ENCODE measurements at places on chromosomes 3 and 15.

- DNase-seq = no peak
These were observed 131.0 kb downstream of the RPLP1 start for GRCh38 chr15:69583626-69584025.

GRCh38 chr3:159978353-159978752, 10.3 kb upstream of the IL12A start:
- no peak for DNase-seq

DNA sequence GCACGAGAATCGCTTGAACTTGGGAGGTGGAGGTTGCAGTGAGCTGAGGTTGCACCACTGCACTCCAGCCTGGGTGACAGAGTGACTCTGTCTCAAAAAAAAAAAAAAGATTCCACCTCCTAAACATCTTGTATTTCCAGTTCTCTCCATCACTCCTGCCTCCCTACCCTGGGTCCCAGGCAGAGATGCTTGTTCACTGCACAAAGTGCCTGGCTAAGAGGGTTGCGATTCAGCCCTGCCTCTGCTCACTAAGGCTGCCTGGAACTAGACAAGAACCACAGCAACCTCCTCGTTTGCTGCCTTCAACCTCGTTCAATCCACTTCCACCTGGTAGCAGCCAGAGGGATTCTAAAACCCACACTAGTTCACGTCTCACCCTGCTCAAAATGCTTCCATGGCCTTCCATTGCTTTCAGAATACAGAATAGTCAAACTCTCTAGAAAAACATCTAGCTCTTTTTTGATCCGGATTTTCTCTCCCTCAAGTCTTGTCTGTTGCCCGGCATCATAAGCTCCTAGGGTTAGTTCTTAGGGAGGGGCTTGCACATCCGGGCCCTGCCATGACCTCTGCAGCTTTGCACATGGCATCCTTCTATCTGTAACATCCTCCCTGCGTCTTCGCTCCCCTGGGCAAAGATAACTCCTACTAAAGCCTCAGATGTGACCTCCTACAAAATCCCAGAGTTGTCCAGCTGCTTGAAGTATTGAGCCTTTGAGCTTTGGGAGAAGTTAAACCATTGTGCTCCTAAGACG, 1.0 kb upstream of the MCM2 start:
- DNase-seq = no peak

GRCh38 chr3:169146866-169147237, 516.7 kb downstream of the MECOM start:
- DNase-seq = no peak

DNA sequence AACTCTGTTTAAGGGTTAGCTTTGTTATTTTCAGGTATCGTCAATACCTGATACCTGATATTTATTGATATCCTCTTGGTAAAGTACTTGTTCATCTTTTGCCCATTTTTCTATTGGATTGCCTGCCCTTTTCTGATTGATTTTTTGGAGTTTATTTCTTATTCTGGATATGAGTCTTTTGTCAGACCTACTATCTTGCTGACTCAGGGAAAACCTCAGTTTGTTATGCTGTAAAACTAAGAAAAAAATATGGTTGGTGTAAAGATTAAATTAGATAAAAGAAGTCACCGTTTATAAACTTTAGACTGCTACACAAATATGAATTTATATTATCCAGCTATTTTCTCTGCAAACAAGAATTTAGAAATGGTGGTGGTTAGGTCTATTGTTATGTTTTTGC, 65.9 kb downstream of the CHRNA7 start:
- no peak for DNase-seq

DNA sequence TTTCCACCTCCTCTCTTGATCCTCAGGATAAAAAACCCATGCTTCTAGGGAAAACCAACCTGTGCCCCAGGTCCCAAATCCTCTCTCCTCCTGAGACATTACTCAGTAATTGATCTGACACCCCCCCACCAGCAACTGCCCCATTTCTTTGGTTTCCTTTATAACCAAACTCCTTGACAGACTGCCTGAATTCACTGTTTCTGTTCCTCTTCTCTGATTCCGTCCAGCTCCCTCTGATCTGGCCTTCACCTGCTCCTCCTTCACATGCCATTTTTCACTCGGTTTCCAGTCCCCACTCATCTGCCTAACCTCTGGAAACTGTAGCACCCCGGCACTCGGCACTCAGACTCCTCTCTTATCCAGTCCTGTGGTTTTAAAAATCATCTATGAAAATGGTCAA, 2.1 kb downstream of the CCDC51 start:
- DNase-seq = no peak

- no peak for DNase-seq
These were observed 560 bp upstream of the TTLL13 start for GRCh38 chr15:90248789-90249202.

DNA sequence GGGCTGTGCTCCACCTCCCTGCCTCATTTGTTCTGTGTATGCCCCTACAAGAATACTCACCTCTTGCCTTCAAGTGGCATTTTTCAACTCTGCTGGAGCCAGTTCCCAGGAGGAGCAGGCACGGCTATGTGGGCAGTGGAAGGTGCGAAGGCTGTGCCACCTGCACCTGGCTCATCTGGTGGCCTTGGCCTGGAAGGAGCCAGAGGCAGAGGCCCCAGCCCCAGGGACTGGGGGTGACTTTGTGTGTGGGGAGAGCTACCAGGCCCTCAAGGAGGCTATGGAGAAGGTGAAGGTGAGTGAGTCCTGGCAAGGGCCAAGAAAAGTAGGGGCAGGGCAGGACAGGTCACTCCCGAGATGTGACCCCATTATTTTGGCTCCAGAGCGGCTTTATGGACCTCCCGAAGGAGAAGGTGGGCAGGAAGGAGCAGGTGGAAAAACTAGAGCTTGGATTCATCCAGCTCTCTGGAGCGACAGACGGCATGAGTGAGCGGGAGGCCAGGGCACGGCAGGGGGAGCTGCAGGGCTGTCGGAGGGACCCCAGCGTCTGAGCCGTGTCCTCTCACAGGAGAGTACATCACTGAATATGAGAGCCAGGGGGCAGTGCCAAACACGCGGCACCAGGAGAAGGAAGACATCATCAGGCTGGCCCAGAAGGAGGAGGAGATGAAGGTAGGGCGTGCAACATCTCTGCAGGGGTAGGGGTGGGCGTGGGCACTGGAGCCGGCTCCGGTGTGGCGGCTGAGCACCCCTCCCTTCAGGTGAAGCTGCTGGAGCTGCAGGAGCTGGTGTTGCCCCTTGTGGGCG, 57.3 kb upstream of the UBE2Q2 start:
- no peak for DNase-seq

- no peak for DNase-seq
These were observed 197.2 kb upstream of the CTNNB1 start for GRCh38 chr3:41002104-41002503.

GRCh38 chr3:188468662-188469061, 314.7 kb downstream of the LPP start:
- DNase-seq = no peak

- DNase-seq = no peak
These were observed 1031.7 kb downstream of the MCTP2 start for GRCh38 chr15:95262866-95263564.

GRCh38 chr3:20078194-20078714, 38.0 kb downstream of the KAT2B start:
- no peak for DNase-seq

GRCh38 chr3:191391861-191392808, 61.8 kb upstream of the UTS2B start:
- DNase-seq = no peak

GRCh38 chr15:93028111-93028631, 60.8 kb downstream of the RGMA start:
- peak; percentile 16 for DNase-seq

DNA sequence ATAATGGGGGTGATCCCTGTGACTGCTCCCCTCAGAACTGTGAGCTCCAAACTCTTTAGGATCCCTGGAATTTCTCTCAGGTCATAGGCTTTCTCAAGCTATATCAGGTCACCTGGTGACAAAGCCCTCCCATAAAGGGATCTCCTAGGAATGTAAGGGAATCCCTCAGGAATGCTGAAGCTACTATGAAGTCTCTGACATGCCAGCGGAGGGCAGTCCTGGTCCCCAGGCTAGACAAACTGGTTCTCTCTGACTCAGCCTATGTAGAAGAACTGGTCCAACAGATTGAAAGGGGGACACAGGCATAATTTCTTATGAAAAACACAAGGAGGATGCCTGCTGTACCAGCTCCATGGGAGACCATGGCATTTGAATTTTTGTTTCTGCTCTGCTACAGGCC, 6.7 kb downstream of the LPCAT4 start:
- DNase-seq = peak; percentile 22

GRCh38 chr15:75167588-75168350, 33.9 kb upstream of the C15orf39 start:
- no peak for DNase-seq

- DNase-seq = no peak
These were observed 51.9 kb downstream of the CA12 start for GRCh38 chr15:63329567-63330350.

- DNase-seq = no peak
These were observed 19.6 kb upstream of the GPR156 start for GRCh38 chr3:120304616-120305015.

DNA sequence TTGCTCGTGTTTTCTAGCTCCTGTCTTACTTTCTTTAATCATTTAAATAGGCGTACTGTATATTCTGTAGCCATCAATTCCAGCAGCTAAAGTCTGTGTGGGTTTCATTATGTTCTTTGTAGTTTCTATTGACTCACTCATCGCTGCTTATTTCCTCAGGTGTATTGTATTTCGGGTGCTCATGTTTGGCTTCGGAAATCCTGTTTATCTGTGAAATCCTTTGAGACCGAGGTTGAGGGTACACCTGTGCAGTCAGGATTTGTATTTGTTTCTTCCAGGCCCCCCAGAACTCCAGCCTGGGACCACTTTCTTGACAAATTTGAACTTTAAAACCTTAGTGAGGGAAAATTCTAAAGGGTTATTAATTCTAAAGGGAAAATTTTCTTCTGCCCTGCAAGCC, 2.0 kb upstream of the PAK2 start:
- DNase-seq = no peak

DNA sequence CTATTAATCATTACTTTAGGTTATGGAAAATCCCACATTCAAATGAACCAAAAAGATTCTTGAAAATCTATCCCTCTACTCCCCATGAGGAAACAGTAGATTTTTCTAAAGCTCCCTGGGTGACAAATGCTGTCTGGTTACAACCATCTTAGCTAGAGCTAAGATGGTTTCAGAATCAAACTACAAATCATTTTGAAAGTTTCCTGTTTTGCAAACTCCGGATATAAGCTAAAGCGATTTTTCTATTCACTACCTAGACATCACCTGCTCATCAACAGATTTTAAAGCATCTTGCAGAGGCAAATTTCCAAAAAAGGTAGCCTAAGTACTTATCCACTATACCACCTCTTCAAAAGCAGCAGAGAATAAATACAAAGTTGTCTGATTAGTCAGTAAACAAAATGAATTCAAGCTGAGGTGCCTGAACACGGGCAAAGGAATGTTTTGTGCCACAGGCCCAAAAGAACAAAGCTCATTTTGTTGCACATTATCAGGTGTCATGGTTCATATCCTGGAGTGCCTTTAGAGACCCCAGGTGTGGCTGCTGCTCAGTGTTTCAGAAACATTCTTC, 204.9 kb downstream of the TNIK start:
- DNase-seq = no peak

DNA sequence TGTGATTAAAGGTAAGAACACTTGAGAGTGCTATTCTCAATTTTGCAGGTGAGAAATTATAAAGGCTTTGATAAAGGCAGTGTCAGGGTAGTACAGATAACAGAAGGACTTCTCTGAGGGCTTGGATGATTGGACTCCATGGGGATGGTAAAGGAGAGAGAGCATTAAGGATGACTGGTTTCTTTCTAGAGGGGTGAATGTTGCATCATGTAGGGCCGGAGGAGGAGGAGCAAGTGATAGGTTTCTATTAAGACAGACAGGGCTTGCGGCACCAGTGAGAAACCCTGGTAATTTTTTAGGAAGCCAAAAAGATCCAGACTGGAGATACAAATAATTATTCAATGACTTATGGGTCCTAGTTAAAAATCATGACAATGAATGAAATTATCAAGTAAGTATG, 230.7 kb upstream of the MME start:
- no peak for DNase-seq

DNA sequence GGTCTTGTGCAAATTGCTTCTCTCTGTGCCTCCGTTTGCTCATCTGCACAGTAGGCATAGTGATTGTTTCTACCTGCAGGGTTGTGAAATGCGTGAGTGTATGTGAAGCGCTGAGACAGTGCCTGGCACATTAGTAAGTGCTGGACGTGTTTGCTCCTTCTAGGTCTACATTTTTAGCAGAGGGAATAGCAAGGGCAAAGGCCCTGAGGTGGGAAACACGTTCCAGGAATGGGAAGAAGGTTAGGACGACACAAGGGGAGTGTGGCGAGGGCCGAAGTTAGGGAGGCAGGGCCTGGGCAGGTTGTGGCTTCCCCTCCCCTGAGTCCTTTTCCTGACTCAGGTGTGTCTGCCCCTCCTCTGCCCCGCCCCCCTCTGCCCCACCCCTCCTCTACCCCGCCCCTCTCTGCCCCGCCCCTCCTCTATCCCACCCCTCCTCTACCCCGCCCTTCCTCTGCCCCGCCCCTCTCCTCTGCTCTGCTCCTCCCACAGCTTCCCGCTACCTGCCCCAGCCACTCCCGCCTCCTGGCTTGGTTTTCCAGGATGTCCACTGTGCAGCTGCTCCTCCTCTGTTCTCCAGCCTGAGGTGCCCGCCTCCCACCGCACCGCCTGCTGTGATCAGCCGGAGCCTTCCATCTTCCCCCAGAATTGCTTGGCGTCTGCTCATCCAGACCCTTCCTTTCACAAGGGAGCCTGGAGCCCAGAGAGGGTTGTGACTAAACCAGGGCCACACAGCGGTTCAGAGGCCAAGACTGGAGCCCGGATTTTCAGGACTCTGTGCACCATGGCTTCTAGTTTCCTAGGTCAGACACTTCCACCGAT, 31.1 kb upstream of the SMAD6 start:
- no peak for DNase-seq

- DNase-seq = no peak
These were observed 84.4 kb upstream of the HES1 start for GRCh38 chr3:194051366-194052149.

DNA sequence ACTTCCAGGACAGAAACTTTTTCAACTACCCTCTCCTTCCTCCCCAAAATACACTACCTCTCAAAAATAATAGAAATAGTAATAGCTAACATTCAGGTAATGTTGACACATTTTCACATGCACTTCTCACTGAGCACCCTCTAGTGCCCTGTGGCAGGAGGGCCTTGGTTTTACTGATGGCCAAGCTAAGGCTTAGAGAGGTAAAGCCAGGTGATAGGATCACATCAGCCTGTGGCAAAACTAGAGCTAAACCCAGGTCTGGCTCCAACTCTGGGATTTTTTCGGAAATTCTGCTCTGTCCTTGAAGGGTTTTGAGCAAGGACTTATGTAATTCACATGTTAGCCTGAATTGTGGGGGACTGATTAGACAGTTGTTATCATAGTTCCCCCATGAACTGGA, 922 bp upstream of the TAMM41 start:
- DNase-seq = no peak

DNA sequence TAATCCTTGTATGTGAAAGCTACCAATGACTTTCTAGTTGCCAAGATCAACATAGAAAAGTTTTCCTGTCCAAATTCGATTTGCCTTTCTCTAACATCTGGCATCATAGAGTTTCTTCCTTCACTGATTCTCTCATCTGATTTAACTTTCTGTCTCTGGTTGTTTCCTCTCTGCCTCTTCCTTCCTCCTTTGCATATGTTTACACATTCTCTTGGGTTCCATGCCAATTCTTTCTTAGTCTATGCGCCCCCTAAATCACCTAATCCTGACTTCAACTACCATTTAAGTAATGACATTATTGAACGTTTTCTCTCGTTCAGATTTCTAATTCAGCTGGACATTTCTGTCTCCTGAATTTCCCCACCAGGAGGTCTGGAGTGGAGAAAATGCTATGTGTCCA, 561.9 kb upstream of the TGFBR2 start:
- DNase-seq = no peak
